ENCODE measurements at places on chromosomes 3 and 15.

DNA sequence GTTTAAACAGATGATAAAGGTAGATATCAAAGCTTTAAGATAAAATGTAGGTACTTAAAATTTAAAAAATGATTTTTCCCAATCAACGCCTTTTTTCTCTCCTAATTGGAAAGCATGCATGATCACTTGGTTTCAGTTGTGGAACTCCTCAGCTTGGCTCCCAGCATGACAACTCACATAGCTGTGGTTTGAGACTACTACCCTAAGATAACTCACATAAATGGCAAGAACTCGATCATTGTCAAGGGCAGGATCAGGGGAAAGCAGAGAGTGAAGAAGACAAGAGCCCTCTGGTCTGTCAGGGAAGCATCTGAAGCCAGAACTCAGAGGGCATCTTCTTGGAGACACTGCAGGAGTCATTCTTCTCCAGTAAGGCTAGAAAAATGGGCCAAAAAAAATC, 516.7 kb downstream of the NTRK3 start:
- DNase-seq: no peak

DNA sequence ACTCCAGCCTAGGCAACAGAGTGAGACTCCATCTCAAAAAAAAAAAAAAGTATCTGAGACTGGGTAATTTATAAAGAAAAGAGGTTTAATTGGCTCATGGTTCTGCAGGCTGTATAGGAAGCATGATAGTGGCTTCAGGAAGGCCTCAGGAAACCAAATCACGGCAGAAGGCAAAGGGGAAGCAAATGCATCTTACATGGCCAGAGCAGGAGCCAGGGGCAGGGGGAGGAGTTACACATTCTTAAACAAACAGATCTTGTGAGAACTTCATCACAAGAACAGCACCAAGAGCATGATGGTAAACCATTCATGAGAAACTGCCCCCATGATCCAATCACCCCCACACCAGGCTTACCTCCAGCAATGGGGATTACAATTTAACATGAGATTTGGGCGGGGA, 37.2 kb downstream of the ACAP2 start:
- DNase-seq: no peak

DNA sequence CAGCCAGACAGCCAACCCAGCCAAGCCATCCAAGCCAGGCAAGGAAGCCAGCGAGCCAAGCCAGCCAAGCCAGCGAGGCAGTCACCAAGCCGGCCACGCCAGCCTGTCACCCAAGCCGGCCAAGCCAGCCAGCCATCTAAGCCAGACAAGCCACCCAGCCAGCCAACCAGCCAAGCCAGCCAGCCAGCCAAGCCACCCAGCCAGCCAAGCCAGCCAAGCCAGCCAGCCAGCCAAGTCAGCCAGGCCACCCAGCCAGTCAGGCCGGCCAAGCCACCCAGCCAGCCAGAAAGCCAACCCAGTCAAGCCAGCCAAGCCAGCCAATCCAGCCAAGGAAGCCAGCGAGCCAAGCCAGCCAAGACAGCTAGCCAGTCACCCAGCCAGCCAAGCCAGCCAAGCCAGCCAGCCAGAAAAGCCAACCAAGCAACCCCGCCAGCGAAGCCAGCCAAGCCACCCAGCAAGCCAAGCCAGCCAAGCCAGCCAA, 201.2 kb downstream of the GOLGA6L6 start:
- peak; percentile 94 for DNase-seq

DNA sequence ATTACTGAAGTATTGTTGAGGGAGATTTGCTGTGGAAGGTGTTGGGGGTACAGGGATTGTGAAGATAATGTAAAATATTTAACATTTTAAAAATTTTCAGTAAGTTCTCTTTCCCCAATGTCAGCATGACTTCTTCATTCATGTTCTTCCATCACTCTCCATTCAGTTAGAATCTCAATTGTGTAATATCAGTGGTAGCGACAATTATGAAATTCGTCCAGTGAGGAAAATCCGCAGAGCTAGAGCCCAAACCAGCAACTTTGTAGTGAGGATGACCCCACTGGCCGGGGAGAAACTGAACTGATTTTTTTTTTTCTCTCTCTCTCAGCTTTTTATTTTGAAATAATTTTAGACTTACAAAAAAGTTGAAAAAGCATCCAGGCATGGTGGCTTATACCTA, 171.7 kb downstream of the PGPEP1L start:
- no peak for DNase-seq

GRCh38 chr3:160090653-160091052, 102.0 kb downstream of the IL12A start:
- no peak for DNase-seq

- DNase-seq: no peak
Measured at GRCh38 chr15:40306908-40307307, 827 bp downstream of the PLCB2 start.

DNA sequence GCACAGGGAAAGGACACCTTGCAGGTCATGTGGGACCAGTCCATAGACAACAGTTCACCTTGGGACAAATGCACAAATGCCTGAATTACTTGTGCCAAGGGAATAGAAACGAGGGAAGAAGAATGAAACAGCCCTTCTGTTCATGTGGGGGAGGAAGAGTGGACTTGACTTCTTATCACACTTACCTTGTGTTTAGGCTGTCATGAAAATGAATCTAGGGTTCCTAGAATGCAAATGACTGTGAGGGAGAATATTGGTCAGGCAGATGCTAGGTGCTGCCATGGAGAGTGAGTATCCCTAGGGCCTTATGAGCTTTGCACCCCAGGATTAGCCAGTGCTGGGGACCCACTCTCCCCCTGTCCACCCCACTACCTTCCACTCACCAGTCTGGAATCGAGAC, 11.0 kb upstream of the PRKAR2A start:
- no peak for DNase-seq

GRCh38 chr3:119145128-119145499, 851 bp upstream of the TEX55 start:
- DNase-seq: no peak

- DNase-seq: no peak
Measured at GRCh38 chr3:134718726-134719125, 67.9 kb upstream of the KY start.

DNA sequence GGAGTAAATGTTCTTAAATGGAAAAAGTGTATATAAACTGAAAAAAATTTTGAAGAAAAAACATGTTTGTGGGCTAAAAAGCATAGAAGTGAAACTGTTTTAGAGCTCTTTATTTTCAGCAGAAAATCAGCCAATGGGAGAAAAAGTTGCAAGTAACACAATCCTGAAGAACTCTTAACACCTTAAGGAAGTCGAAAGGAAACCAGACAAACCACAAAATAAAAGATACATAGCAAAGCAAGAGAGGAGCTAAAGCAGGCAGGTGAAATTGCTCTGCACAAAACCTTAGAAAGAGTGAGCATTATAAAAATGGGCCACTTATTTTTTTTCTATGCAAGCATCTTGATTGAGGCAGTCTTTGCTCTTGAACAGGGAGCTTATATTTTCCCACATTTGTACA, 300.5 kb downstream of the RAP2B start:
- no peak for DNase-seq

GRCh38 chr15:77907824-77908751, 169.4 kb downstream of the TBC1D2B start:
- peak; percentile 95 for DNase-seq

DNA sequence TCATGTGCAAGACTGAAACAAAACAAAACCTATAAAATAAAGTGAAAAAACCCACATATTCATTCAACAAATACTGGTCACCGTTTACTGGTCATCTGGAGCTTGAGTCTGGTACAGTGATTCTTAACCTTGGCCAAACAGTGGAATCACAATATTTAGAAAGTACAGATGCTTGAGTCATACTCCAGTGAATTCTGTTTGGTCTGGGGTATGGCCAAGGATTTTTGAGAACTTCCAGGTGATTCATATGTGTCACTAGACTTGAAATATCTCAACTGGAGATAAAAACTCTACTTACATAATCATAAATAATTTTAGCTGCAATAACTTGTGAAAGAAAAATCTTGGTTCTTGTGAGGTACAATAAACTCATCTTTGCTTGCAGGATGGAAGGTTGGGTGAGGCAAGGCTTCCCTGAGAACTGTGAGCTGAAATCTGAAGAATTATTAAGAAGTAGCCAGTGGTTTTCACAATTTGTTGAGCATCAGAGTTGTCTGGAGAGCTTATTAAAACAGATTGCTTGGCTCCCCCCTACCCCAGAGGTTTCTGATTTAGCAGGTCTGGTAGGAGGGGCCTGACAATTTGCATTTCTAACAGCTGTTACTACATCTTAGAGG, 9.6 kb downstream of the NEK11 start:
- DNase-seq: no peak

DNA sequence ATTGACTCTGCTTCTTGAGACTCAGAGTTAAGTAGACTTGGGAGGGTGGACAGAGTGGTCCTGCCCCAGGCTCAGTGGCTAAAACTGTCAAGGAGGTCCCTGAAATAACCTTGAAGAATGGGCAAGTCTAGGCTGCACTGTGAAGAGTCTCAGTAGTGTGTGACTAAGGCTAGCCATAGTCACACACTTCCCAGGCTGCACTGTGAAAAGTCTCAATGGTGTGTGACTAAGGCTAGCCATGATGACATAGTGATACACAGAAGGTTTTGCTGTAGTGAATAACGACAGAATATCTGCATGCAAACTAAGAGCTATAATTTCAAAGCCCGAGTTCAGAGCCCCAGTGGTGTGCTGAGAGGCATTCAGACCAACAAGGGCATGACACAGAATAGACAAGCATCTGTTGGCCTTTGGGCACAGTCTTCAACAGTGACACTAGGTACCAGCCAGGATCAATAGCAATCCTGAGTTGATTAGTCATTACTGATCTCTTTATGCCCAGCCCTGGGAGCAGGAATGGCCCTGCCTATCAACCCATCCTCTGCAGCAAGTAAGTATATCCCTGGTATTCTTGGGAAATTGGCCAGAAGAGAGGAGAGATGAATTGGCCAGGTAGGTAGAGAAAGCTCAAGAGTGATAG, 72.4 kb upstream of the BBX start:
- no peak for DNase-seq

- DNase-seq: no peak
Measured at GRCh38 chr15:71116366-71116765, 1.1 kb downstream of the THSD4 start.

GRCh38 chr3:100159331-100160153, 45.2 kb upstream of the FILIP1L start:
- no peak for DNase-seq

DNA sequence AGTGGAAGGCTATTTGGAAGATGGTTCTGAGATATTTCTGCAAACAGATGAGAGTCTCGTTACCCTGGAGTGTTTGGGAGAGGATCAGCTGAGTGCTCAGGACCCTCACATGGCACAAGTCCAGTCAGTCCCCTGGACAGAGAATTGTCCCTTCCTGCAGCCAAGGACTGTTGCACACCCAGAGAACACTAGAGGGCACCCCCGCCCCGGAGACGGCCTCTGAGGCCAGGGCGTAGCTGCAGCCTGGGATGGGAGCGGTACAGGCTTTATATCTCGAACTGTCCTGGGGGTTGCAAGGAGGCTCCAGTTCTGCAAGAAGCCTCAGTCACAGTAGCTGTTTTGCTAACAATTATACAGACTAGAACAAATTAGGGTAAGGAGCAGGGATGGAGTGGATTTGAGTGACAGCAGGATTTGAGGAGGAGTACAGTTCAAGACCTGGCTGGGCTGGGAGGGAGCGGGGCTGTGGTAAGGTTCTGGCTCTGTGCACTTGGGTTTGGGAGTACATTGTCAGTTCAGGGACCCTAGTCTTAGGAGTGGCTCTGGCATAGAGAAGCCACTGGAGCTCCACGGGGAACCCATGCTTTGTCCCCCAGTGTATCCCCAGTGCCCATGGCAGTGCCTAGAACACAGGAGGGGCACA, 67.6 kb upstream of the HACD2 start:
- peak; percentile 91 for DNase-seq

GRCh38 chr3:18830087-18830486, 318.2 kb upstream of the KCNH8 start:
- DNase-seq: no peak

GRCh38 chr3:69276884-69277283, 109.0 kb downstream of the FRMD4B start:
- no peak for DNase-seq

GRCh38 chr3:13894807-13895154, 14.9 kb upstream of the WNT7A start:
- no peak for DNase-seq

- DNase-seq: no peak
Measured at GRCh38 chr3:145087038-145087437, 1073.9 kb downstream of the PLOD2 start.

- no peak for DNase-seq
Measured at GRCh38 chr3:81434161-81434560, 327.3 kb downstream of the GBE1 start.

DNA sequence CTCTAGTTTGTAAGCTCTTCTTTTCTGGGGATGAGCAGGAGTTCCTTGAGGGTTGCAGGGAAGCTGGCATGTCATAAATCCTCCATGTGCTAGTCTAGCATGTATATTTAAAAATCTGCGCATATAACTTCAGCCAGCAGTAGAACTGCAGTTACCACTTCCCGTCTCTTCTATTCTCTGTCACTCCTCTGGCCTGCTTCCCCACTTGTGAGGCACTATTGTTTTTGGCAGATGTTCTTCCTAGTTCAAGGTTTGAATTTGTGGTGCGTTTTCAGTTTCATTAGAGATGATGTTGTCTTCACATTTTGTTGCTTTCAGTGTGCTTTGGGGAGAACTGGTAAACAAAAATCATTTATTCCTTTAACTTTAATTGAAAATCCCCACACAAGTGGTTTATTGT, 169.1 kb upstream of the ZPLD1 start:
- DNase-seq: no peak

DNA sequence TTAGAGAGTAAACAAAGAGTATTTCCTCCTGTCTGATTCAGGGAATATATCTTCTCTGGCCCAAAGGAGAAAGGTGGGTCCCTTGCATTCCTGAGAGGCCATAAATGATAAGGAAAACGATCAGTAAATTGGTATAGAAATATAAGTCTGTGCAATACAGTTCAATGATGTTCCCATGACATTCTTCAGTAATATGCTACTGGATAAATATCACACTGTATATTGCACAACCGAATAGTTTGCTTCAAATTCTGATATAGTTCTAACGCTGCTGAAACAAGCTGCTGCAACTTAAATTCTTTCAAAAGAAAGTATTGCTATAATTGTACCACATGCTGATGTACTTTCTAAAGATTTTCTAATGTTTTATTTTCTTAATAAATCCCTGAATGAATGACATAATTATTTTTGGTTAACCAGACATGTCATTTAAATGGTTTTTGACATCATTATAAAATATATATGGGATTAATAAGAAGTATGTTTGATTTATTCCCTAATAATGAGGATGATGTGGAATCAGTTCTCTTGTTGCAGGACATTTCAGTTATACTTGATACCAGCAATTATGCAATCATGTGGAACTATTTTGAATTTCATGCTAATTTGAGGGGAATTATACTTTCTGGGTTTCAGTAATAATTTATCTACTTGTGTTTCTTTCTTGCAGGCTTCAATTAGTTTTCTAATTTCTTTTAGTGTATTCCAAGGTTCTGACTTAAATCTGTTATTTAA, 44.9 kb downstream of the FGF7 start:
- DNase-seq: no peak
